ENCODE measurements at places on chromosomes 3 and 15.
A peak's percentile ranks its signal among the peaks of the same experiment; 100 is the strongest.

- peak; percentile 26 for DNase-seq
Observed at GRCh38 chr3:126212620-126213378, 32.4 kb upstream of the ALDH1L1 start.

GRCh38 chr3:181486141-181486885 is 225.4 kb upstream of the SOX2 start:
- DNase-seq = no peak

DNA sequence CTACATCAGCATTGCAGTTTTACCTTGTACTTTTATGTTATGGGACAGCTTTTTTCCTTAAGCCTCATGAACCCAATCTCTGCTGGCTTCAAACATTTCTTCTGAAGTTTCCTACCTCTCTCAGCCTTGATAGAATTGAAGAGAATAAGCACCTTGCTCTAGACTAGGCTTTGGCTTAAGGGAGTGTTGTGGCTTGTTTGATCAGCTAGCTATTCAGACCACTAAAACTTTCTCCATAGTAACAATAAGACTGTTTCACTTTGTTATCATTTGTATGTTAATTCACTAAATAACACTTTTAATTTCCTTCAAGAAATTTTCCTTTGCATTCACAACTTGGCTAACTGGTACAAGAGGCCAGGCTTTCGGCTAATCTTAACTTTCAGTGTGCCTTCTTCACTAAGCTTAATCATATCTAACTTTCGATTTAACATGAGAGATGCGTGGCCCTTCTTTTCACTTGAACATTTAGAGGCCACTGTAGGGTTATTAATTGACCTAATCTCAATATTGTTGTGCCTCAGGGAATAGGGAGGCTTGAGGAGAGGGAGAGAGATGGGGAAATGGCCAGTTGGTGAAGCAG is 8.1 kb upstream of the TIGIT start:
- DNase-seq = no peak

DNA sequence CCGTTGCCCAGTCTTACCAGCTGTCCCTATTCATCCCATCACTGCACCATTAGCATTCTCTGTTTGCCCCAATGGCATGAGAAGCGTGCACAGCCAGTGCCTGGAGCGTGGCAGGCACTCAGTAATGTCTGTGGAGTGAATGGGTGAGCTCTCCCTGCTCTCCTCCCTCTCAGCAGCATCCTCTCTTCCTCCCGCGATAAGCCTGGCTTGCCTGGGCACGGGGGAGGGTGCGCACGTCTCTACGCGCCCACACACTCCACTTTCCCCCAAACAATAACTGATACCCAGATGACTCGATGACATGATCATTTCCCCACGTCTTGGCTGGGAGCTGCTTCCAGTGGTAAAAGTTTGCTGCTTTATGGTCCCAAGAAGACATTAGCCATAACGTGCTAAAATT is 81.8 kb upstream of the LINGO1 start:
- DNase-seq = no peak

GRCh38 chr15:78045189-78045588 is 32.3 kb downstream of the TBC1D2B start:
- DNase-seq = no peak

GRCh38 chr3:180093535-180093934 is 56.8 kb upstream of the PEX5L start:
- DNase-seq = no peak

- no peak for DNase-seq
Observed at GRCh38 chr15:53196242-53196641, 406.1 kb upstream of the ONECUT1 start.

- no peak for DNase-seq
Observed at GRCh38 chr3:114660808-114661207, 367.0 kb downstream of the TIGIT start.

GRCh38 chr3:133213937-133214336 is 175.7 kb downstream of the TMEM108 start:
- DNase-seq = no peak

- DNase-seq = no peak
Observed at GRCh38 chr3:112126511-112126911, 6.5 kb downstream of the GCSAM start.

GRCh38 chr3:108180194-108180593 is 42.0 kb downstream of the IFT57 start:
- peak; percentile 78 for DNase-seq

DNA sequence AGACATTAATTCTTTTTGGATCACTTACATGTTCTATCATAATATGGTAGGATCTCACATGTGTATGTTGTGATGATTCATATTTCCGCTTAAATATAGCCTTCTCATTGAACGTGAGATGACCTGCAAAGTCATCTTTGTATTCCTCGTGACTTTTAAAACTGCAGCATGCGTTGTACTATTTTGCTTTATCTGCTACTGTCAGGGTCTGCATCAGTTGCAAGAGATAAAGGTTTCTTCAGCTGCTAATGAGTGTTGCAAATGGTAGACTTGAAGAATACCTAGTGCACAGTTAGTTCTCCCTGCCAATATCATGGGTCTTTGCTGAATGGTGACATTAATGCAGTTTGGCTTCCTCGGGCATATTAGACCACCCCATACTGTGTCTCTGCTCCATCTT is 31.8 kb downstream of the REC114 start:
- no peak for DNase-seq

DNA sequence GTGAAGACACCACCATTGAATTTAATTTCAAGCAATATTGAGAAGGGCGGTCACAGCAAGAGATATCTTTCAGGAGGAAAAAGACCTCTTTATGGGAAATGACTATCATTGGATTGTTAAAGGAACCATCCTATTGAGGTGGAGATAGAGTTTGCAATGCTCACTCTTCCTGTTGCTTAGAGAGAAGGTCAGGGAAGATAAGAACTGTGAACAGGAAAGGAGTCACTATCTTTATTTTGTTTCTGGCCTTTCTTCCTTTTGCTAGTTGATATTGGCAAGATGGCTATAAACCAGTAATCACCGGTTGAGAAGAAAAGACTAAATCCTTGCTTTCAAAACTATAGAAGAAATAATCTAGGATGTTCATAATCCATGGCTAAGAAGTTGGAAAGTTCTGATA is 112.1 kb upstream of the TMEM108 start:
- DNase-seq = no peak

DNA sequence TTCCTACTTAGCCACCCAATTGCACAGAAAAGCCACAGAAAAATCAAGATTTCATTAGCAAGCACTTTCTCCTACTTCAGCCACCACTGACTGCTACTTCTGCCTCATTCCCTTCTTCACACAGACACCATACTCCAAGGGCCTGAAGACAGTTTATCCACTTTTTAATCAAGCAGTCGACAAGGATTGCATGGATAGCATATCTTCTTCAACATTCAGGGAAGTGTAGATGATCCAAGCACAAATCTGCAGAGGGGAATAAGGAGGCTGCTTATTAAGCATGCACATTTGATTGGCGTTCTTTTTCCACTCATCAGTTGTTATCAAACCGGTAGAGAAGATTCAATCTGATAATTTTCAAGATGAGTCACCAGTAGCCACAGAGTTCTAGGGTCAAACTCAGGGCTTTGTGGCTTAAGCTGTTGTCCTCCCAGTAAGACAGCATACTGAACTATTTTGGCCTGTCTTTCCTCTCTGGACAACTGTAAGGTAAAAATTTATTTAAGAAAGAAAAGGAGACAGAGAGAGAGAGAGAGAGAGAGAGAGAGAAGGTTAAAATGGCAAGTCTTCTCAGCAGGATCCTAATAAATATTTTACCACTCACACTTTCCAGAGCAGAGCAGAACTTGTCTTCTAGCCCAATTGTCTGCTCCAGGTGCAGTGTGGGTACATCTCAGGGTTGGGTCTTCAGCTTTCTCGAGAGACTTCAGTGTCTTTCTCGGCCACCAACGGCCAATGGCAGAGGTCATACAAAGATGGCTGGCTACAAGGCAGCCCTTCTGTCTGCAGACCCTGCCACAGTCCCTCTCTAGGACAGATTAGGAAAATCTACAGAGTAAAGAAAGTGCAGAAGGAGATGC is 80.6 kb upstream of the BHLHE40 start:
- peak; percentile 72 for DNase-seq

- DNase-seq = peak; percentile 93
Observed at GRCh38 chr15:79373113-79373512, 59.0 kb upstream of the MINAR1 start.

DNA sequence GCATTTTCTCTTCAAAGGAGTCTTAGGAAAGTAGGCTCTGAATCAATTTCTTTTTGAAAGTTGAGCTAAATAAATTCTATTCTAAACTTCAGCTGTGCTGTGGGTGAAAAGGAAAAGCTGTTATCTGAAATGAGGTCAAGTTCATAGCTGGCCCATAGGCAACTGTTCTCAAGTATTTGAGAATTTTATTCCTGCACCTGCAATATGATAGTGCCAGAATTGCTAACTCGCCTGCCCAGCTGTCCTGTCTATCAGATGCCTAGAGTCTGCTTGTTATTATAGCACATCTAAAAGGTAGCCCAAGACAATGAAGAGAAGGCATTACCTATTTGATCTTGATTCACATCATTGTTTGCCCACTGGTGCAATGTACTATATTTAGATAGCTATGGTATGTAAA is 798.7 kb downstream of the DIPK2A start:
- no peak for DNase-seq

DNA sequence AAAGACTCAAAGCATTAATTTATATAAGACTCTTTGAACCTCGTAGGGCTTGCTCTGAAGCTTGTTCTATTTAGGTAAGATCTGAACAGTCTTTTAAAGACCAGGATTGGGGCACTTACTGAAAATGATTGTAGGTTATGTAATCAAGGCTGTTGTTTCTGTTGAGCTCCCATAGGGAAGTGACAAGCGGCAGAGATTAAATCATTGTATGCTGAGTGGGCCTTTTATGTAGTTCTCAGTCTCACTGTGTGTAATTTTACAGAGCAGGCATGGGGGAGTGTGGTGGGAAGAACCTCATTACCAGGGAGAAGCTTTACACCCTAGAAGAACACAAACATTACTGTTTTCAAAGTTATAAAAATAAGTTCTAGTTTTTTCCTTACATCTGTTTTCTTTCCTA is 160.0 kb upstream of the SNTN start:
- DNase-seq = no peak

DNA sequence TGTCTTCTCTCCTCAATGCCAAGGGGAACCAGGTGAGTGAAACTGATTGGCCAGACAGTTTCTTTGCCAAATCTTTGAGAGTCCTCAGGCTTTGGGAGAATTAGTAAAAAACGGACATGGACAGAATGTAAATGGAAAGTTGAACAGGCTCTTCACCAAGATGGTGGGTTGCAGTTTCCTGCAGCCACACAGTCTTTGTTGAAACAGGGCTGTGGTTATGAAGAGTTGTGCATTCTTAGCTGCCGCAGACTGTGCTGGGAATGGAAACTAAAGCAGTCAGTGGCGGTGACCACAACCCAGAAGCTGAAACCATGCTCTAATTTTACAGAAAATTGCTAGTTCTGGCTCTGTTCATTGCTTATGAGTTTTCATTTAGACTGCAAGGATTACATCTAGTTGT is 42.1 kb upstream of the TASOR start:
- peak; percentile 6 for DNase-seq

DNA sequence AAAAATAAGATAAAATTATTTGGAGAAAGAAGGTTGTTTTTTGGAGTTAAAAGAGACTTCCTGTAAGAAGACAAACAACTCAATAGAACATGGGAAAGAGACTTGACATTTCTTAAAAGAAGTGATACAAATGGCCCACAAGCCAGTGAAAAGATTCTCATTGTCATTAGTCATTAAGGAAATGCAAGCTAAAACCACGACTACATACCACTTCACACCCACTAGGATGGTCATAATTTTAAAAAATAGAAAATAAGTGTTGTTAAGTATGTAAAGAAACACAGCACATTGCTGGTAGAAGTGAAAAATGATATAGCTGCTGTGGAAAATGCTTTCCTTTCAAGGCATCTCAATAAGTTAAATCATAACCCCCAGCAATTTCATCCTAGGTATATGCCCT is 44.4 kb upstream of the GK5 start:
- peak; percentile 13 for DNase-seq

- DNase-seq = peak; percentile 35
Observed at GRCh38 chr3:122100591-122101463, 45.7 kb downstream of the CD86 start.

DNA sequence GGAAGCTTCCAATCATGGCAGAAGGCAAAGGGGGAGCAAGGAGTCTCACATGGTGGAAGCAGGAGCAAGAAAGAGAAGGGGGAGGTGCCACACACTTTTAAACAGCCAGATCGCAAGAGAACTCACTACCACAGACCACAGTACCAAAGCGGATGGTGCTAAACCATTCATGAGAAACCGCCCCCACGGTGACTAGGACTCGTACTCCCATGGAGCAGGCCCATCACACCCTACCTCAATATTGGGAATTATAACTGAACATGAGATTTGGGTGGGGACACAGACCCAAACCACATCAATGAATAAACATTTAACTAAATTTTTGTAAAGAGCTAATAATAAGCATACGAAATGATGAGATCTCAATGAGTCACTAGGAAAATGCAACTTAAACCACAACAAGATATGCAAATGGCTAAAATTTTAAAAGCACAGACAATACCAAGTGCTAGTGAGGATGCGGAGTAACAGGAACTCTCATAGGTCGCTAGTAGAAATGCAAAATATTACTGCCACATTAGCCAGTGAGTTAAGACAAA is 10.0 kb downstream of the MRPS25 start:
- peak; percentile 45 for DNase-seq

GRCh38 chr15:35724626-35725025 is 178.7 kb upstream of the DPH6 start:
- DNase-seq = no peak

- DNase-seq = peak; percentile 41
Observed at GRCh38 chr3:38651153-38651789, 1.8 kb upstream of the SCN5A start.

DNA sequence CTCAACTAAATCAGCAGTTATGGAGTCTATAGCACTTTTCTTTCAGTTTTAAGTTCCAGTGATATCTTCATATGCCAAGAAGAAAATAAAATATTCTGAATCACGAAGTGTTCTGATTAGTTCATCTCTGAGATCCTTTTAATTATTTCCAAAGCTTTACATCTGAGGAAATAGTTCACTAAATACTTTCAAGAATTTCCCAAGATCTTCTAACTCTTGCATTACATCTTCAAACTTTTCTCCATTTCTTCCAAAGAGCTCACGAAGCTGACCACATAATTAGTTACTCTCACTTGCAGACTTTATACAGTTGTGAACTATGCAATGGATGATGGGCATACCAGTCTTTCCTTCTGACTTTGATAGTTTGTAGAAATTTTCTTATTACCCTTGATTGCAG is 4.2 kb upstream of the RNF111 start:
- DNase-seq = no peak

DNA sequence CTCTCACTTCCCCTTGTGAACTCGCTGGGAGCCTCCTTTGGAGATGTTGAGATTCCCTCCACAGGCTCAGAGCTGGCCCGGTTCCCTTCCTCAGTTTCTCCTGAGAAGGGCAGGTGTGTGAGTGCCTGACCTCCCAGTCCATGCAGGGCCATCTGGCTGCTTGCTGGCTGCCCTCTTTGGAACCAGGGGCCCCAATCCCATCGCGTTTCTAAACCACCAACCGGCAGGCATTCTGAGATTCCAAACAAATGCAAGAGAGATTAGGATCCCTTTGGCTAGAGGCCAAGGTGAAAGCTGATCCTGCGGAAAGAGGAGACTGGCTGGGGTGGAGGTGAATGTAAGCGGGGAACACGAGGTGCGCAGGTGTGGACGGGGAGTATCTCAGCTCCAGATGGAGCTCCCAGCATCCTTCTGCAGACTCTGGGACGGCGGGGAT is 2.9 kb upstream of the PRRT3 start:
- peak; percentile 48 for DNase-seq

GRCh38 chr15:77064063-77064462 is 6.8 kb downstream of the TSPAN3 start:
- no peak for DNase-seq

GRCh38 chr15:83928878-83929418 is 275.0 kb downstream of the ADAMTSL3 start:
- DNase-seq = peak; percentile 58

Measured in amniotic epithelial cell (primary cell).